Activated naive CD4-positive, alpha-beta T cell treated with Interleukin-2 at 50 U/mL for 16 hours (primary cell): ENCODE measurements at places on chromosomes 13 and 19.

GRCh38 chr19:1105873-1106840 lies 2.4 kb downstream of the GPX4 start:
- DNase-seq = no peak

GRCh38 chr19:29665826-29666577 lies 741 bp downstream of the PLEKHF1 start:
- peak; percentile 37 for DNase-seq

- DNase-seq = no peak
Measured at GRCh38 chr19:27974082-27974513, 1238.9 kb downstream of the UQCRFS1 start.

GRCh38 chr13:113887700-113888201 lies 23.9 kb upstream of the GAS6 start:
- no peak for DNase-seq

DNA sequence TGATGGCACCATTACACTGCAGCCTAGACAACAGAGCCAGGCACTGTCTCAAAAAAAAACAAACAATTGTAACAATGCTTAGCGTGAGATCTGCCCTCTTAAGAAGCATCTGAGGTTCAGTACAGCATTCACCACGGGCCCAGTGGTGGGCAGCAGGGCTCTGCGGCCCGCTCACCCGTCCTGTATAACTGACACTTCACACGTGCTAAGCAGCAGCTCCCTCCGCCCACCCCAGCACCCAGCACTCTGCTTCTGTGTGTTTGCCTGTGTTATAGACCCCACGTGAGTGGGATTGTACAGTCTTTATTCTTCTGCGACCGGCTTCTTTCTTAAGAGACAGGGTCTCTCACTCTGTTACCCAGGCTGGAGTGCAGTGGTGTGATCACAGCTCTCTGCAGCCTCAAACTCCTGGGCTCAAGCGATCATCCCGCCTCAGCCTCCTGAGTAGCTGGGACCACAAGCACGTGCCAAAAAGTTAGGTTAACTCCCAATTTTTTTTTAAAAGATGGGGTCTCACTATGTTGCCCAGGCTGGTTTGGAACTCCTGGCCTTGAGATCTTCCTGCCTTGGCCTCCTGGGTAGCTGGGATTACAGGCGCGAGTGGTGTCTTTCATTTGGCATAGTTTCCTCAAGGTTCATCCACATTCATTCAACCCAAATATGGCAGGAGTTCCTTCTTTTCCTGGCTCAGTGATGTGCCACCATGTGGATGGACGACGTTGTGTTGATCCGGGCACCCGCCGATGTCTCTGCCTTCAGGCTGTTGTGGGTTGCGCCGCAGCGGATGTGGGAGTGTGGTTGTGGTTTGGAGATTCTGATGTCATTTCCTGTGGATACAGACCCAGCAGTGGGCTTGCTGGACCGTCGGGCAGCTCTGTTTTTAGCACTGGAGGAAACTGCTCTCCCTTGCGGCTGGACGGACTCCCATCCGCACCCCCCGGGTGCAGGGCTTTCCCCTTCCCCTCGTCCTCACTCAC lies 170.0 kb downstream of the KDM4B start:
- DNase-seq = peak; percentile 67

DNA sequence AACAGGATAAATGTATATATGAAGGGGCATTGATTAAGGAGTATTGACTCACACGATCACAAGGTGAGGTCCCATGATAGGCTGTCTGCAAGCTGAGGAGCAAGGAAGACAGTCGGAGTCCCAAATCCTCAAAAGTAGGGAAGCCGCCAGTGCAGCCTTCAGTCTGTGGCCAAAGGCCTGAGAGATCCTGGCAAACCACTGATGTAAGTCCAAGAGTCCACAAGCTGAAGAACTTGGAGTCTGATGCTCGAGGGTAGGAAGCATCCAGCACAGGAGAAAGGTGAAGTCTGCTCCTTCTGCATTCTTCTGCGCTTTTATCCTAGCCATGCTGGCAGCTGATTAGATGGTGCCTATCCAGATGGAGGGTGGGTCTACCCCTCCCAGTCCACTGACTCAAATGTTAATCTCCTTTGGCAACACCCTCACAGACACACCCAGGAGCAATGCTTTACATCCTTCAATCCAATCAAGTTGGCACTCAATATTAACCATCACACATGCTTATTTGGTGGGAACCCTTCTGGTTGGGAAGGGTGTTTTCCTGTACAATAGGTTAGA lies 55.1 kb downstream of the SLAIN1 start:
- DNase-seq = no peak

GRCh38 chr19:35202722-35203688 lies 25.5 kb downstream of the FAM187B start:
- no peak for DNase-seq

- no peak for DNase-seq
Measured at GRCh38 chr13:59416561-59416960, 747.2 kb downstream of the DIAPH3 start.

DNA sequence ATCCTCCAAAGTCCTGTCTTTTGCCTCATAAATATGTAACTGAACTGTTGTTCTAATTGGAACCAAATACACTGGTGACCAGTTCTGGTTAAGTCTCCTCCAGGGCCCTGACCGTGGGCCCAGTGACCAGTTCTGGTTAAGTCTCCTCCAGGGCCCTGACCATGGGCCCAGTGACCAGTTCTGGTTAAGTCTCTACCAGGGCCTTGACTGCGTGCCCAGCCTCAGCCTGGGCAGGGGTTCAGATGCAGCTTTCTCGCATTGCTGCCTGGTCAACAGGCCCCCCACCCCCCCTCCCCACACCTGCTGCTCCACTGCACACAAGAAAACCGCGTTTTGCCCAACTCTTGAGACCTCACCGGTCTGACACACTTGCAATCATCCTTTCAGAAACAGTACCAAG lies 3.8 kb upstream of the GRTP1 start:
- DNase-seq = no peak

DNA sequence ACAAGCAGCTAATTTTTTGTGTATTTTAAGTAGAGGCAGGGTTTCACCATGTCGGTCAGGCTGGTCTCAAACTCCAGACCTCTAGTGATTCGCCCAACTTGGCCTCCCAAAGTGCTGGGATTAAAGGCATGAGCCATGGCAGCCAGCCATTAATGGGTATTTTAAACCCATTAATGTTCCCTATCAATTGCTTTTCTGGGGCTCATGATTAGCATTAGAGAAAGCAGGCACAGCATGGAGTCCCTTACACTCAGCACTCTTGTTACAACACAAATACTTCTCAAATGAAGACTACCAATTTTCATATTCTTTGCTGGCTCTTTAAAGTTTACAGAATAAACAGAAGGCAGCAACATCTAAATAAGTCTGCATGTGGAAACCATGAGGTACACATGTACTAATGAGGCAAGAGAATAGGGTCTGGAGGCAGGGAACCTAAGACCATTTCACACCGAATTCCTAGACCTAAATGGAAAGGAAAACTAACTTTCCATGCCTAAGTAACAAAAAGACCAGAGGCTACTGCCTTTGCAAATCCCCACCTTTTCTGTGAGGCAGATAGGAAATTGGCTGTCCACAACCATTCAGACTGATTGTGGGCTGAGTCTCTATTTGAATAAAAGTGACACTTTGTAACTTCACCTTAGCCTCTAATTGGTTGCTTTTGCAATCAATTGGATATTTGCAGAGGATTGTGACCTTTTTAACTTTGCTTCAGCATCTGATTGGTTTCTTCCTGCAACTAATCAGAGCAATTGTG lies 21.2 kb downstream of the ZNF675 start:
- DNase-seq = no peak

DNA sequence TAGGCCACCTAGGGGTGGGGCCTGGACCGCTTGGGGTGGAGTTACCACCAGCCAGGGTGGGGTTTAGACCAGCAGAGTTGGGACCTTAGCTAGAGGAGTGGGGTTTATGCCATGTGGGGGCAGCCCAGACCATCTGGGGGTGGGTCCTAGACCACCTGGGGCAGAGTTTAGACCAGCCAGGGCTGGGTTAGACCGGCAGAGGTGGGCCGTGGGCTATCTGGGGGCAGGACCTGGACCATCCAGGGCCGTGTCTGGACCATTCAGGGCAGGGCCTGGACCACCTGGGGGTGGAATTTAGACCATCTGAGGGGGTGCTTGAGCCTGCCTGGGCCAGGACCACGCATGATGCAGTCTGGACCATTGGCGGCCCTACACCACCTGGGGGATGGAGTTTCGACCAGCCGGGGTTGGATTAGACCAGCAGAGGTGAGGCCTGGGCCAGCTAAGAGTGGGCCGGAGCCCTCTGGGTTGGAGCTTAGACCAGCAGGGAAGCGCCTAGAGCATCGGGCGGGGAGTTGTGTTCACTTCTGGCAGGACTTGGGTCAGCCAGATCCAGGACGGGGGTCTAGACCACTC lies 10.0 kb upstream of the CACNG6 start:
- no peak for DNase-seq

- DNase-seq = no peak
Measured at GRCh38 chr19:40326201-40326600, 22.0 kb downstream of the C19orf47 start.

DNA sequence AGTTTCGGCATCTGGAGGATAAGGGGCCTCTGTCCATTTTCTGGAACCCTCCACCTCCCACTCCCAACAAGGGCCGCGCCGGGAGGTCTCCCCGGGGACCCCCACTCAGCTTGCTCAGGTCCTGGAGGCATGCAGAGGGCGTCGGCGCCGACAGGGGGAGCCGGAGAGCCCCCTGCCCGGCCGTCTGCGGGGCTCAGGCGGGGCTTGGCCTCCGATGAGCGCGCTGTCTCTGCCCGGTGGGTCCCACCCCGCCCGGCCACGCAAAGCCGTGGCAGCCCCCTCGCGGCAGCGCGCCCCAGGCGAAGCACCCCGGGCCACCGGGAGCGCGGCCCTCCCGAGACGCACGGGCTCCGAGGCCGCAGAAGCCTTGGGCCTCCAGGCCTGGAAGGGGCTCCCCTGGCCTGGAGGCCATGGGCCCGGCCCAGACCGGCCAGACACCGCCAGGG lies 149.7 kb upstream of the ZNF536 start:
- no peak for DNase-seq

DNA sequence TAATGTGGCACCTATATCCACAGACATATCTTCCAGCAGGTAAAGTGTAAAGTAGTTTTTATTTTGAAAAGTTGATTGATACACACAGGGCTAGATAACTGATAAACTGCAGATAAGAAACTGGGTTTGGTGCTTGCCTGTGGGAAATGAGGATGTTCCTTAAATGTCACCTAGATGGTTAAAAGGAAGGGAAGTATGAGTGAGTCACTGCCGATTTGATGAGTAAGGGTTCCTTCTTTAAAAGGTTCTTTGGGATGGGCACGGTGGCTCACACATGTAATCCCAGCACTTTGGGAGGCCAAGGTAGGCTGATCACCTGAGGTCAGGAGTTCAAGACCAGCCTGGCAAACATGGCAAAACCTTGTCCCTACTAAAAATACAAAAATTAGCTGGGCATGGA lies 73.8 kb upstream of the FRY start:
- no peak for DNase-seq

DNA sequence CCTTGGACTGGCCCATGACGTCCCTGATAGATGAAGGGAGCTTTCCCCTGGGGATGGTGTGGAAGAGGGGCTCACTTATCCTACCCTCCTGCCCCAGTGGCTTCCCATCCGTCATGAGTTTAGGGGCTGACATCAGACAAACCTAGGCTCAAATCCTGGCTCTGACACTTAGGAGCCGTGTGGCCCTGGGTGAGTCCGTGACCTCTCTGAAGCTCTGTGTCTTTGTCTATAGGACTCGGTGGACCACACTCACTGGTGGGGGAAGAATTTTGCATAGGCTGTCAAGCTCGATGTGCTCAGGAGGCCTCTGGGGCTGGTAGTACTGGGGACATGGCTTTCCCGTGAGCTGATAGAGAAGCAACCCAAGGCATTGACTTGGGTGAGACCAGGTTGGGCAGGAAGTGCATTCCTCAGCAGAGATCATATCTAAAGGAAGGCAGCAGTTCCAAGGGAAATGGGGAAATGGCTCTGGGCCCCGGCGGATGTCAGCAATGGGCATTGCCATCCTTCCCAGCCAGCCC lies 17.4 kb upstream of the AP1M2 start:
- peak; percentile 16 for DNase-seq

- no peak for DNase-seq
Measured at GRCh38 chr13:41696163-41697003, 239.0 kb downstream of the RGCC start.

DNA sequence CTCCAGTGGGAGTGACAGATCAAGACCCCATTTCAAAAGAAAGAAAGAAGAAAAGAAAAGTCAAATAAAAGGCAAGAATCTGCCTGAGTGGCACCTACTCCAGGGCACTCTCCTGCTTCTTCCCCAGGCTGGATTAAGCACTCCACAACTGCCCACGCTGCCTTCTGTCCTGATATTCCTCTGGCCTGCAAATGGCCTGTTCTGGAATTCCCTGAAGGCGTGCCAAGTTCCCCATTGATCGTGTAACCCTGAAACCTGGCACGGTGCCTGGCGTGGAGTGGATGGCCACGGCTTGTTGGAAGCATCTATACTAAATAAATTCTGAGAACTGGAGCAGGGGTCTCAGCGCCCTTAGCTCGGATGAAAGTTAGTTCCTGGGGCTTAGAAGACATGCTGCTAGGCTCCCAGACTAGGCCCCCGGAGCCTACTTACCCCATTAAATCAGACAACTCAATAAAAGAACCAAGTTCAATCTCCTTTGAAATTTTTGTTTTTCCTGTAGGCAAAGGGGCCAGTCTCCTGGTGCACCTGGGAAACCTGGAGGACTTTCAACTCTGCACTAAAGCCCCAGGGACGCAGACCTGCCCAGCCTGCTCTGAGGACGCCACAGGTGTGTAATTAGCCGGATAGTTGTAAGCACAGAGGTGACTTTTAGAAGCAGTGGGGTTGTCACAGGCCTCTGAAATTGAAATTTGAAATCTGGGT lies 21.9 kb downstream of the ANKRD27 start:
- DNase-seq = no peak

GRCh38 chr13:44921931-44922758 lies 67.1 kb downstream of the NUFIP1 start:
- DNase-seq = no peak

- DNase-seq = no peak
Measured at GRCh38 chr13:83882606-83882959, 309 bp upstream of the SLITRK1 start.

DNA sequence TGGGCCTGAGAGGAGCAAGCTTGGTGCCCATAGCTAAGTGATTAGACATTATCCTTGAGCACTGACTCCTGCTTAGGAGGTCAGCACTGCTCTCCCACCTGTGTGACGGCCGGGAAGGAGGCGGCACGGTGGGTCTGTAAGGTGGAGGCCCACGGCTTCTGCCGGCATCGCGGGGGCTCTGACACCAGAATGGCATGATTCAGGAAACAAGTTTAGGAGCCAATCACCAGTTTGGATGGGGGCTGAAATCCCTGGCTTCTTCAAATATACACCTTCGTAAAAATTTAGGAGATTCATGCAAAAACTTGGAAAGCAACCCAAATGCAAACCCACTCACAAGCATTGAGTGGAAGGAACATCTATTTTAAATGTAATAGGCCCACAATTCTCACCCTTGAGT lies 307.3 kb upstream of the TSHZ3 start:
- DNase-seq = no peak

GRCh38 chr13:21133077-21133476 lies 43.3 kb downstream of the SKA3 start:
- DNase-seq = no peak
